CD4-positive, alpha-beta T cell treated with Interleukin-2 at 100 ng/mL for 4 hours (primary cell): ENCODE measurements at places on chromosomes 1 and 21.

DNA sequence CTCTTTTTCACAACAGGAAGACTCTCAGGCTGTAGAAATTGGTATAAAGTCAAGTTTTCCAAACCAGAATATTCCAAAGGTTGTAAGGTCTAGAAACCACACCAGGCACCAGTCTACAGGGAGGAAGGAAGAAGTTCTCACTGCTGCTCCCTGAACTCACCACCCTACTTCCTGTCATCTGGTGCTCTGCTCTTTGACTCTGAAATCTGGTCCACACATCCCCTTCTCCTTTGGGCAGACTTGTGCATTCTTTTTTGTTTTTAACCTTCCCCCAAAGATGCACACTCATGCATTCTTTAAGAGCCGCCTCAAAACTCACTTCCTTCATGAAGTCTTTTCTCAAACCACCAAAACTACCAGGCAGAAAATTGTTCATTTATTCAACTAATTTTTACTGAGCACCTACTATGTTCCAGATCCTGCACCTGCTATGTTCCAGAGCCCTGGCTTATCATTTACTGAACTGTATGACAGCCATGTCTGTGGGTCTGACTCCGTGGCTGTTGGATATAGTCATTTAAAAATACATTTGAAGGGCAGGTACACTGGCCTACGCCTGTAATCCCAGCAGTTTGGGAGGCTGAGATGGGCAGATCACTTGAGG lies 30.1 kb upstream of the EPS15 start:
- peak; percentile 10 for DNase-seq

GRCh38 chr1:151399324-151400171 lies at the start of gene PSMB4:
Gene PSMB4, plus strand, starts transcription at chr1:151399573. Its CDS starts 15 bp downstream, at chr1:151399588.
- DNase-seq = peak; percentile 89

DNA sequence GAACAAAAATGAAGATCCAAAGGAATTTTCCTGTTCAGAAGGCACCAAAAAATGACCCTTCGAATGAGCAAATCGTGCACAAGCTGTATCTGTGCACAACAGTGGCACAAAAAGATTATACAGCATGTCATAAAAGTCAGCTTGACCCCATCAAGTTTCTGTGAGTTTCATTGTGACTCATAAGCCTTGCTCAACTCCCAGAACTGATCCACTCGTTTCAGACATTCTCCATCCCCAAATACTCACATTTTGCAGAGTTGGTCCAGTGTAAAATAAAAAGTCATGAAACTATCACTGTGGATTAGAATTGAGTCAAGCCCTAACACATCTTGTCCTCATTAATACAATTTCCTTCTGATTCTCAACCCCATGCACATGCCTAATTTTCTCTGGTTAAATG lies 174.7 kb upstream of the PKN2 start:
- no peak for DNase-seq

DNA sequence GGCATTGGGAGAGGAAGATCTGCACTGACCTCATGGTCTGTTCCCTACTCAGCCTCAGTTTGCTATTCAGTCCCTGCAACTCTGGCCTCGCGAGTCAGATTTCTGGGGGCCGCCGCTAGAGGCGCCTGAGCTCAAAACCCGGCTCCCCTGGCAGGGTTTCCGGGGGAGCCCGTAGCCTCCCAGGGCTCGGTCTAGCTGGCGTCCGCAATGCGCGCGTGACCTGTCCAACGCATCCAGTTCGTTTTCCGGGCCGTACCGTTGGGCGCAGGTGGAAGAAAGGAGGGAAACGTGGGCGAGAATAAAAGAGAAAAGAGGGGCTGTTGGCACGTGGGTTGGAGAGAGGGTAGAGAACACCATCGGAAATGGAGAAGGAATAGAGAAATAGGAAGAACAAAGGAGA lies at the start of gene ADAM30:
TSS of gene ADAM30 (minus strand) at position 213 of the 400 bp plus-strand sequence. CDS start at position 34, 179 bp downstream.
- no peak for DNase-seq

GRCh38 chr1:199721001-199721400 lies 306.5 kb upstream of the NR5A2 start:
- no peak for DNase-seq

DNA sequence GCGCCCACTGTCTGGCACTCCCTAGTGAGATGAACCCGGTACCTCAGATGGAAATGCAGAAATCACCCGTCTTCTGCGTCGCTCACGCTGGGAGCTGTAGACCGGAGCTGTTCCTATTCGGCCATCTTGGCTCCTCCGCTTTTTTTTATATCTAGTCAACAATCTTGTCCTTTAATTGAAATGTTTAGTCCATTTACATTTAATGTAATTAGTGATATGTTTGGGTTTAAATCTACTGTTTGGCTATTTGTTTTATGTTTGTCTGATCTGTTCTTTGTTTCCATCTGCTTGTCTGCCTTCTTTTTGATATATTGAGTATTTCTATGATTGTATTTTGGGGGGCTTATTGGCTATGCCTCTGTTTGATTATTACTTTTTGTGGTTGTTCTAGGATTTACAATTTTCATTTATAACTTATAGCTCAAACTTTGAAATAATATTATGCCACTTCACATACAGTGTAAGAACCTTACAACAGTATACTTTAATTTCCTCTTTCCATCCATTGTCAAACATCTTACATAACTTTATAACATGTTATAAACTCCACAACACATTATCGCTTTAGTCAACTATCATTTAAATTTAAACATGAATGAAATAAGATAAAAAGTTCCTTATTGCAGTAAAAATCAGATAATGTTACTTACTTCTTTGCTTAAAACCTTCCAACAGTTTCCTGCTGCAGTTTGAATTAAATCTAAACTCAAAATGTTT lies 16.5 kb upstream of the RYR2 start:
- DNase-seq = no peak

- DNase-seq = no peak
Observed at GRCh38 chr1:15465674-15466073, 9.1 kb downstream of the CELA2A start.

DNA sequence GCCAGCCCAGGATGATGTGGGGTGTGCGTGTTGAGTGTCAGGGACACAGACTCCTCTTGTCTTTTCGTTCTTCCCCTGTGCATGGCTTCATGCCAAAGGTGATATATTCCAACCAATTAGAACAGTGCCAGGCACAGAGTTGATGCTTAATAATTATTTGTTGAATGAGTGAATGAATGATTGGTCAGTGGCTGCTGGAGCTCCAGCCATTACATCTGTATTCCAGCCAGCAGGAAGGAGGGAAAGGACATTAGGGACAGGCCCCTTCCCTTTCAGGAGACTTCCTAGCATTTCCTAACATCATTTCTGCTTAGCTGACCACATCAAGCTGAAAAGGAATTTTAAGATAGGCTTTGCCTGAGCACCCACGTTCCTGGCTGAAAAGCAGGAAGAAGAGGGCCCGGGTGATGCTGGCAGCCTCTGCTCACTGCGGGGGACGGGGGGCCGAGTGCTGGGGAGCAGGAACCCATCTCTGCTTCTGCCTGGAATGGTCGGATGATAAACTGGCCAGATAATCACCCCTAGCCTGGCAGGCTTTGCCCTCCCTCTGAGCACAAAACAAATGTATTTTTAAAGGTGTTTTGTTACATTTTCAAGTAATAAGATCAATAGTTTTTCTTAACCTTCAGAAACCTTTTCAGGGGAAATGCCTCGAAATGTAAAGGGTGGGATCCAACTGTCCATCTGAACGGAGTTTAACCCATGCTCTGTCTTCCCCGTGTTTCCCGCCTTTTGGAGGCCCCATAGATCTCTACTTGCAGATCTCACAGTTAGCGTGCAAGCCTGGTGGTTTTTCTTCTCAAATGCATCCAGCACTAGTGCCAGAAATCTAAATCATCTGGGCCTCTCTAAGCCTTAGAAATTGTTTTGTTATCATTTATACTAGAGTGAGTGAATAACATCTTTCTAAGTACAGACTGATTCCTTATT lies 39.0 kb downstream of the SLC37A1 start:
- DNase-seq = no peak

- no peak for DNase-seq
Observed at GRCh38 chr1:111813440-111814304, 58.0 kb downstream of the DDX20 start.

- no peak for DNase-seq
Observed at GRCh38 chr1:114203595-114204128, 50.0 kb upstream of the SYT6 start.

DNA sequence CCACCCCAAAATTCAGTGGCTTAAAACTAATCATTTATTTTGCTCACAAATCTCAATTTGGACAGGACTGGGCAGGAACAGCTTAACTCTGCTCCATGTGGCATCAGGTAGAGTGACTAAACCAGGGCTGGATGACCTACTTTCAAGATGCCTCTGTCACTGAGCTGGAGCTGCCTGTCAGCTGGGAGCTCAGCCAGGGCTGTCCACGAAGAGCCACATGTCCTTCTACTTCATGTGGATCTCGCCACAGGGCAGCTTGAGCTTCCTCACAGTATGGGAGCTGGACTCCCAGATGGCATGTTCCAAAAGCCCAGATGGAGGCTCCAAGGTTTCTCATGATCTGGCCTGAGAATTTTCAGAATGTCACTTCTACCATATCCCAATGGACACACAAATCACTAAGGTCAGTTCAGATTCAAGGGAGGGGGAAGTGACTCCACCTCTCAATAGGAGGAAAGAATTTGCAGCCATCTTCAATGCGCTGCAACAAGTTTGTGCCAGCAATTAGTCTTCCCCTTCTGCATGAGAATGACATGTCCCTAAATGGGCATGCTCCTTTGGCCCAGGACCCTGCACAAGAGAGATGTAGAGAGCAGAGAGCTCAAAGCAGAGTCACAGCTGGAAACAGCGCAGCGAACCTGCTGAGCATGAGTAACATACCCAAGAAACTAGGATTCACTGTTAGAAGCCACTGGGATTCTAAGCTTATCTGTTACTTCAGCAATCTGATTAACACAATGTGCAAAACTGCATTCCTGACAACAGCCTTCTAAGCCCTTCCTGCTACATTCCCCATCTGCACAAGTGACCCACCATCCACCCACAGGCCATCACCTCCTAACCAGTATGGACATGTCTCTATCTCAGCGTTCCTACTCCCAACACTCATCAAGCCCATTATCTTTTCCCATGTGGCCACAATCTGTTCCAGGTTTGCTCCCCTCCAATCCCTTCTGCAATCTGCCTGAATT lies 17.0 kb downstream of the HLCS start:
- no peak for DNase-seq

DNA sequence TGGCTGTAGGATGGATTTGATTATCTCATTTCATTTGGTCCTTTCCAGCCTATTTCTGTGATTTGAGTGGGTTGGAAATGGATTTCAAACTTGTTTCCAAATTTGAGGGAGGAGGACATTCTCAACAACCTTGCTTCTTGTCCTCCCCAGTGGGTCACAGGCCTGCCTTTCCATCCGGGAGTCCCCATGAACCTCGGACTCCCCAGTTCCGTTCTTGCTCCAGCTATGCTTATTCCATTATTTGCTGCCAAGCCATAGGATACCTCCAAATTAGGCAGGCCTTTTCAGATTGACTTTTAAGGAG lies 97.8 kb downstream of the DUSP10 start:
- DNase-seq = no peak

DNA sequence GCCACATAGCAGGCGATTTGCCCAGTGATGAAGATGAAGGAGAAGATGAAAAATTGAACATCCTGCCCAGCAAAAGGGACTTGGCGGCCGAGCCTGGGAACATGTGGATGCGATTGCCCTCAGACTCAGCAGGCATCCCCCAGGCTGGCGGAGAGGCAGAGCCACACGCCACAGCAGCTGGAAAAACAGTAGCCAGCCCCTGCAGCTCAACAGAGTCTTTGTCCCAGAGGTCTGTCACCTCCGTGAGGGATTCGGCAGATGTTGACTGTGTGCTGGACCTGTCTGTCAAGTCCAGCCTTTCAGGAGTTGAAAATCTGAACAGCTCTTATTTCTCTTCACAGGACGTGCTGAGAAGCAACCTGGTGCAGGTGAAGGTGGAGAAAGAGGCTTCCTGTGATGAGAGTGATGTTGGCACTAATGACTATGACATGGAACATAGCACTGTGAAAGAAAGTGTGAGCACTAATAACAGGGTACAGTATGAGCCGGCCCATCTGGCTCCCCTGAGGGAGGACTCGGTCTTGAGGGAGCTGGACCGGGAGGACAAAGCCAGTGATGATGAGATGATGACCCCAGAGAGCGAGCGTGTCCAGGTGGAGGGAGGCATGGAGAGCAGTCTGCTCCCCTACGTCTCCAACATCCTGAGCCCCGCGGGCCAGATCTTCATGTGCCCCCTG lies 3.3 kb downstream of the ZBTB18 start:
- DNase-seq = no peak

DNA sequence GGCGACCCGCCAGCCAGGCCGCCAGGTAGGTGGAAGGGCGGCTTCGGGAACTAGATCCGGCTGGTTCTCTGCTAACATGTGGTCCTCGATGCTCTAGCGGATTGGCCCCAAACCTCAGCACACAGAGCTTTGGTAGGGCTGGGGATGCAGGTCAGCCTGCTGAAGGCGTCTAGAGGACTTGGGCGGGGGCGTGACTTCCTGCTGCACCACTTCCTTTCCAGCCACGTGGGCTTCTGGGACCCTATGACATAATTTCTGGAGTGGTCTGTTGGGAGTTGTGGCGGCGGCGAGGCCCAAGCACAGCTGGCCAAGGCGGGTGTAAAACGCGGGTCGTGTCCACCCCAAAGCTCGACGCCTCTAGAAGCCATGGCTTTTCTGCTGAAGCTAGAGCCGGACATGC lies 124.5 kb downstream of the ATF6 start:
- DNase-seq = no peak

GRCh38 chr1:27406362-27406680 lies 13.9 kb downstream of the GPR3 start:
- DNase-seq = no peak

- DNase-seq = peak; percentile 73
Observed at GRCh38 chr1:155591770-155592169, 18.2 kb upstream of the MSTO1 start.

DNA sequence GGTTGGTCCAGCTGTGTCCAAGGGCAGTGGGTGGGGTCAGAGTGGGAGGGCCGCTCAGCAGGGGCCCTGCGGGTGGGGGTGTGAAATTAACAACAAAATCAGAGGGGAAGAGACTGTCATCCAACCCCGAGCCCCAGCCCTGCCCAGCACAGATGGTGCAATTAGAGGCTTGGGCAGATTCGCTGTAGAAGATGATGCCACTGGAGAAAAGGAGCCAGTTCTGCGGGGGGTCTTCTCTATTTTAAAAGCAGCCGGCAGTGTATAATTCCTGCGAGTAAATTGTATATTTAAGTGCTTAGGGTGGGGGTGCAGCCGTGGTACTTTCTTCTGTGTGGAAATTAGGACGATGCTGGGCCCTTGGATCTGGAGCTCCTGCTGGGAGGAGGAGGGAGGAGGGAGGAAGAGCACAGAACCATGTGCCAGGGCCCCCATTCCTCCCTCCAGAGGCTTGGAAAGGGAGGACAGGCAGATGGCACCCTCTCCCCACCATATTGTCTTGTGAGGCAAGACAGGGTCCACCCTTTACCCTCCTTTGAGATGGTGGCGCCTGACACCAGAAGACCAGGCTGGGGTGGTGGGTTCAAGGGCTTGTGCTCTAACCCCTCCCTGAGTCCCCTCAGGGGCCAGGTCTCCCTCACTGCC lies 89.2 kb downstream of the ACTL8 start:
- DNase-seq = no peak
